ENCODE measurements at places on chromosomes 16 and 17.

GRCh38 chr17:44137891-44138709, 3.6 kb upstream of the HROB start:
- DNase-seq: peak; percentile 49

- no peak for DNase-seq
Observed at GRCh38 chr17:74972973-74973328, 392 bp upstream of the HID1 start.

- no peak for DNase-seq
Observed at GRCh38 chr16:85286066-85286831, 174.0 kb upstream of the CIBAR2 start.

- no peak for DNase-seq
Observed at GRCh38 chr16:56965149-56966092, 3.7 kb downstream of the CETP start.

GRCh38 chr16:4026854-4027253, 89.4 kb downstream of the ADCY9 start:
- DNase-seq: no peak

DNA sequence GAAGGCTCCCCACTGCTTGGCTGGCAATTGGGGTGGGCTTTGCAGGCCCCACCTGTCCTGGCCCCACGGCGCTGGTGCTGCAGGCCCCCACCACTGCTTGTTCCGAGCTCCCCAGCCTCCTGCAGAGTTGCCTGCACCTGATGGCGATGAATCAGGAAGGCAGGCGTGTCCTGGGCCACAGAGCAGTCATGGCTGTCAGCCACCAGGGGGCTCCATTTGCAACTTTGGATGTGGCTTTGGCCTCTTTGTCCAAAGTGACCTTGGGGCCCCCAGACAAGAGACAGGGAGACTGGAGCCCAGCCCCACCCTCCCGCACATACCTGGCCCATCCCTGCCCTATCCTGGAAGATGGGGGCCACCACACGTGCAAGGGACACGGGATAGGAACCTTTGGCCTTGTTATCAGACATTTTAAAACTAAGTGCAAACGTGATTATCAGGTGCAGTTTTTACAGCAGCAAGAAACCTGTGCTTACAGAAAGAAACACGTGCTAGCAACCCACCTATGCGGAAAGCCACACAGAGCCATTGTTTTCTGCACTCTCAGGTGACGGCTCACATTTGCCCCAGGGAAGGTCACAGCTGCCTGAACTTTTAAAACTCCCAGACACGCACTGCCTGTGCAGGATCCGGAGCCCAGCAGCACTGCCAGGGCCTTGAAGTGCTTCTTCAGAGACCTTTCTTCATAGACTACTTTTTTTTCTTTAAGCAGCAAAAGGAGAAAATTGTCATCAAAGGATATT, at the start of gene DNASE1:
DNASE1 (plus strand) TSS at position 443 of the 743 bp plus-strand sequence. CDS start 683 bp downstream, outside the sequence.
- DNase-seq: no peak

GRCh38 chr16:4465977-4466779, 8.2 kb downstream of the NMRAL1 start:
- DNase-seq: peak; percentile 61

- peak; percentile 53 for DNase-seq
Observed at GRCh38 chr17:79400989-79401703, 209.7 kb downstream of the RBFOX3 start.

DNA sequence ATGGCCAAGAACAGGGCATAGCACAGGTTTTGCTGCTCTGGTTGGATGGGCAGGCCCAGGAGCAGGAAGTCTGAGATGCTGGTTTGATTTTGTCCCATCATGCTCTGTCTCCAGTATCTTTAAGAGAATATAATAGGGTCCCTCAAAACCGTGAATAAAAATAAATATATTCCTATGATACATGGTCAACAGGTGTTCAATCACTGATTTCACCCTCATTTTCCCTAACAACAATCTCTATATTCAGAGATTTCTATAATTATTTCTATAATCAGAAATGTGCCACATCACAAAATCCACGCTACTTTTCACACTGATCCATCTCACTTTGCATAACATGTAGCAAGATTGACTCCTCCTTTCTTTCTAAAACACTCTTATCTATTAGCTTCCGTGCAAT, at the start of gene OR1E2:
OR1E2 (minus strand) TSS at position 101 of the 400 bp plus-strand sequence; CDS start at position 101, 0 bp downstream.
- DNase-seq: no peak

DNA sequence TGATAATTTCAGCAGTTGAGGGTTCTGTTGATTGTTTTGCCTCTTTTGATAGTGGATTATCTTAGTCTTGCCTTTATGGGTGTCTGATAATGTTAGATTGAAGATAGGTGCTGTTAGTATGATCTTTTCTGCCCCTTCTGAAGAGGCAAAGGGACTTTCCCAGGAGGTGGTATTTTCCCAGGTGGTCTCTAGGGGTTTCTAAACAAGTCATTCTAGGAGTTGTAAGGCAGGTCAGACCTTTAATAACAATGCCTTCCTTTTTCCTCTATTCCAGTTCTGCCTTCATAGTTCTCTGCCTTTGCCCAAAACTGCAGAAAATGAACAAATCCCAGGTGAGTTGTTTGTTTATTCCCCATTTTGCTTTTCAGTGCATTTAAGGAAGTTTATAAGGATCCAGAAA, 4.3 kb downstream of the ZFP1 start:
- no peak for DNase-seq

- DNase-seq: no peak
Observed at GRCh38 chr16:13829697-13830299, 90.2 kb upstream of the ERCC4 start.
